ENCODE measurements at places on chromosomes 12 and 14.

DNA sequence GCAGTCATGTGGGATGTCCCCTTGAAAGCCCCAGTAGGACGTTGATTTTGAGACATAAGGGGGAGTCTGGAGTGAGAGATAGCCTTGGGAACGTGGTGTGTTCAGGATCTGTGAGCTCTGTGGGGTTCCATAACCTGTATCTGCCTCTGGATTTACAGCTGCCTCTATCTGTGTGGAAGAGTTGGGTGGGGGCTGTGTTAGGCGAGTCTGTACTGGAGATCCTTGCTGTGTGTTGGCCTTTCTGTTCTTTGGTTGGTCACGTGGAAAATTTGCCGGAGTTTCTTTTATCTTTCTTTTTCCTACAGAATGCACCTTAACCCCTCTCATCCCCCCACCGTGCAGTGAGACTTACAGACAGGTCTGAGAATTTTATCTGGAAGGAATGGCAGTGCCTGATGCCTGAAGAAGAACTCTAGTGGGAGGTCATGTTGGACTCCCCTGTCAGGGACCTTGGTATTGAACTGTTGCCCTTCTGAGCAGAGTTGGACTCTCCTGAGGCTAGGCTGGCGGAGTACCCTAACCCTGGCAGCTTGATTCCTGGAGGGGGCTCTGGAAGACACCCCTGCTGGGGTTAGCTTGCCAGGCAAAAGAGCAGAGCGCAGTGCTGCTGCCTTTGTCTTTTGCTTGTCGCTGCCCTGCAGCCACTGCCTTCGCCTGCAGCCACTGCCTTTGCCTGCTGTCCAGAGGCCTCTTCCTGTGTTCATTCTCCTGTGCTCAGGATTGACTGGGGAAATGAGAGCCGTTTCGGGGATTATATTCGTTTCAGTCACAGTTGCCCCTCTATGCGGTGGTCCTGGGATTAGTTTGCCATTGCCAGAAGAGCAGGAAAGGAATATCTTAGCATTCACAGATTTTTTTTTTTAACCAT, 34.1 kb downstream of the ZNF664 start:
- peaks cover 15% of the 10 kb centered on the region for H3K4me1 ChIP-seq
- no peak overlapping the region for H3K4me3 ChIP-seq
- peaks cover 26% of the 10 kb centered on the region for H3K36me3 ChIP-seq
- H3K27ac ChIP-seq = no peak overlapping the region
- no peaks in the 10 kb centered on the region for H3K27me3 ChIP-seq

DNA sequence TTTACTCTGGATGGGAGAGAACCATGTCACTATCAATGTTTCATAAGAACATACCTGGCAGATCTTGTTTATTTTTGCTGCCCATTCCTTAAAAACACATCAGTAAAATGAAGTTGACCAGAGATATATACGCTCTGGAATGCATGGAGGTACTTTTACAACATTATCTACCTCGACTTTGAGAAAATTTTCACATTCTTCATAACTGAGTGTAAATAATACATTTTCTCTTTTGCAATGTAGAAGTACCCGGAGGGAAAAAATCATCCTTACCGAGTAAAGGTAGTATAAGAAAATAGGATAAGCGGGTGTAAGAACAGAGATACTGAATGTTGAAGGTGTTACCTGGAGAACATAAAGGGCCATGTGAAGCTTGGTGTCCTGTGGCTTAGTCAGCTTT, 80.7 kb downstream of the TMEM116 start:
- no peaks in the 10 kb centered on the region for H3K36me3 ChIP-seq
- H3K27ac ChIP-seq = no peak overlapping the region
- no peaks in the 10 kb centered on the region for H3K4me1 ChIP-seq

GRCh38 chr12:114834621-114835020, 150.6 kb upstream of the TBX3 start:
- DNase-seq = no peak
- no peaks in the 10 kb centered on the region for H3K36me3 ChIP-seq
- no peak overlapping the region for H3K4me3 ChIP-seq
- no peak overlapping the region for H3K27ac ChIP-seq
- H3K27me3 ChIP-seq = peaks cover 2% of the 10 kb centered on the region
- H3K4me1 ChIP-seq = no peaks in the 10 kb centered on the region

- no peak overlapping the region for H3K27ac ChIP-seq
- no peak for DNase-seq
- no peaks in the 10 kb centered on the region for H3K27me3 ChIP-seq
- H3K4me1 ChIP-seq = peaks cover 8% of the 10 kb centered on the region
- H3K36me3 ChIP-seq = no peaks in the 10 kb centered on the region
Observed at GRCh38 chr12:69726922-69727321, 11.7 kb upstream of the RAB3IP start.

DNA sequence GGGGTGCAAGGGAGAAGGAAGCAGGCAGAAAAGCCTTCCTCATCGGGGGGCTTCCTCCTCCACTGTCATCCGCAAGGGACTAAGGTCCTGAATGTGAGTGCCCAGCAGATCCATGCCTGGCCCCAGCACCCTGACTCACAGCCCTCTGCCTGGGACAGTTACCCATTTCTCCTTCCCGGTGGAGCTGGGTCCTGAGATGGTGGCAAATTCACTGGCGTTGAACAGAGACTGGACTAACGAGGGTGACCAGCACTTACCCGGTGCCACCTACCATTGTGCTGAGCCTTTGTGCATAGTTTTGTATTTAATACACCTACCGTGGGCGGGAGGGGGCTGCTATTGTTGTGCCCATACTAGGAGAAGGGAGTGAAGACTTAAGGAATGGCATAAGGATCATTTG, 30.9 kb upstream of the PLEKHG6 start:
- H3K36me3 ChIP-seq = peaks cover 6% of the 10 kb centered on the region
- no peak overlapping the region for H3K4me3 ChIP-seq
- H3K27ac ChIP-seq = no peak overlapping the region
- peaks cover 9% of the 10 kb centered on the region for H3K27me3 ChIP-seq
- DNase-seq = no peak

Measured in endothelial cell (in vitro differentiated cells).